ENCODE measurements at places on chromosomes 1 and 21.

DNA sequence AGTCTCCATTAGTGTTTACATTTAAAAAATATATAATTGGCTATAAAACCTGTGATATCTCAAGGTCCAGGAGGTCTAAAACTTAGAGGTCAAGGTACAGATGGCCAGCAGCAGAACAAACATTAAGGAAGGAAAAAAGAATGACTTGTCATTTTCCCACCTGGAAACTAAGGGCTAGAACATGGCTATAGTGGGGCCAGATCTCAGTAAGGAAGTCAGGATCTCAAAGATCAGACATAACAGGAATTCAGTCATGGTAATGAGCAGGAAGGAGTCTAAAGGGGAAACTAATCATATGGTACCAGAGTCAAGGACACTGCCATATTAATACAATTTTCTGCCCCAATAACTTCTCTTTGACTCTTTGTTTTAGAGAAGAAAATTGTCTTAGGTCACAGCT lies 1018.8 kb downstream of the PLA2G4A start:
- no peak for DNase-seq

DNA sequence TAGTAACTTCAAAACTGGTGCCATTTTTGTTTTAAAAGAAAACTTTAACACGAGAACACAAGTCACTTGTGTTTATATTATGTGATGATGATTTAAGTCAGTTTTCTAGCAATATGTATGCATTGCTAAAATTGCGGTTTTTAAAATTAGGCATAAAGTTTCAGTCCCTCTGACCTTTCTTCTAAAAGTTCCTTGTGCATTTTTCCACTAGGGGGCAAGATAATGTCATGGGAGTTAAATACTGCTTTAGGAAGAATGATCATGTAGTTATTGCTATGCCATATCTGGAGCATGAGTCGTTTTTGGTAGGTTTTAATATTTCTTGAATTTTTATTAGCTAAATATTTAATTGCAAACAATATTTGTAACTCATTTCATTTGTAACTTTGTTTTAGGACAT lies 10.7 kb downstream of the CDC7 start:
- no peak for DNase-seq

- no peak for DNase-seq
These were observed 62.7 kb downstream of the ITPKB start for GRCh38 chr1:226676381-226676780.

- DNase-seq = no peak
These were observed 41.7 kb downstream of the PLXNA2 start for GRCh38 chr1:208202333-208202995.

- no peak for DNase-seq
These were observed 102.6 kb upstream of the PPM1J start for GRCh38 chr1:112817555-112818373.

DNA sequence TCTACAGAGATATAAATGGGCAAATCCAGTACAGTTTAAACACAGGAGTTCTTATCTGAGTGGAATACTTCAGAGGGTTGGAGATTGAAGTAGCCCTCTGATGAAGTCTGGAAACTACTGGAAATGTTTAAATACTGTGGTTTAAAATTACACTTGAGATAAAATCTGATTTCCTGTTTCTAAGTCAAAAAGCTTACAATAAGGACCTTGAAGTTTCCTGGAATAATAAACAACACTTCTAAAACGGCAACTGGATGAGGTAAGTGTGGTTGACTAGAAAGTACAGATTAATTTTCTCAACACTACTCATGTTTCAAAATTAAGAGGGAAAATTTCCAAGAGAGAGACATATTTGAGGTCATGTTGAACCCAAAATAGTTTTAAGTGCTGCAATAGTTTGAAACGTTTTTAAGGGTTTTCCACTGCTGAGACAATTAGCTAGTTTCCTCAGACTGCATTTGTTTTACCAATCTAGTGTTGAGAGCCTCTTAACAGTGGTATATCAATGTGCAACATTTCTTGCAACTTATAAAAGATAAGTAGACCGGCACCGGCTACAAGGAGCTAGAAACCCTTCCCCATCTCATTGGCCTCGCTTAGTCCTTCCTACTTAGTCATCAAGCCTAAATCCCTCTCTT lies 27.4 kb downstream of the KCNA3 start:
- no peak for DNase-seq

DNA sequence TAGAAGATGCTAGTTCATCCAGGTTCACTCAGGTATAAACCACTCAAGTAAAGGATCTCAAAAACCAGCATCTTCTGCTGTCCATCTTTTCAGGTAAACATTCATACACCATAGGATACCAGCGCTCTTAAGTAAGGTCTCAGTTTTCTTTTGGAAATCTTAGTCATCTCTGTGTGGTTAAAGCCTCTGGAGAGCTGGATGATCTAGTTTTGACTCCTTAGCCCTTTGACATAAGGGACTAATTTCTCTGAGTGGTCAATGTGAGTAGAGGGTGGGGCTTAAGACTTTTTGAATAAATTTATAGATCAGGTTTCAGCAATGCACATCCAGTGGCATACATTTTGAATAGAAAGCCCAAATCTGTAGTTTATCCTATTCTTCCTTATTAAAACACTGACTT lies 92.3 kb downstream of the CTH start:
- no peak for DNase-seq

DNA sequence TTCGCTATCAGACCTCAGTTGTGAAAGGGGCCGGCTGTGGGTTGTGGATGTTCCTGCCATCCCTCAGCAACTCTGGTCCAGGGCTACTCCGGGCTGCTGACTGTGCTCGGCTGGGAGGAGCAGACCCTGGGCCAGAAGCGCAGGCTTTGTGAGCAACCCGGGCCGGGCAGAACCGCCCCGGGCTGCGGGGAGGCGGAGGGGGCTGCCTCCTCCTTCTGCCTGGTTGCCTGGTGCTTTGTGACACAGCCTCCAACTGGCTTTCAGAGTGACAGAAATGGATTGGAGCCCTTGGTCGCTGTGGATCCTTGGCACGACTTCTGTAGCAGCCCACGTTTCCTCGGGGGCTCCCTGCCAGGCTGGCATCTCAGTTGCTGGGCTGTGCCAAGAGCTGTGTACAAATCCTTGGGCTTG lies 10.0 kb downstream of the DRAXIN start:
- no peak for DNase-seq

GRCh38 chr1:173946380-173946921 lies 29.3 kb upstream of the SERPINC1 start:
- DNase-seq = no peak

GRCh38 chr1:202163281-202164270 lies 3.2 kb upstream of the PTPN7 start:
- DNase-seq = no peak

- DNase-seq = no peak
These were observed 99.4 kb downstream of the TSEN15 start for GRCh38 chr1:184150776-184151531.

DNA sequence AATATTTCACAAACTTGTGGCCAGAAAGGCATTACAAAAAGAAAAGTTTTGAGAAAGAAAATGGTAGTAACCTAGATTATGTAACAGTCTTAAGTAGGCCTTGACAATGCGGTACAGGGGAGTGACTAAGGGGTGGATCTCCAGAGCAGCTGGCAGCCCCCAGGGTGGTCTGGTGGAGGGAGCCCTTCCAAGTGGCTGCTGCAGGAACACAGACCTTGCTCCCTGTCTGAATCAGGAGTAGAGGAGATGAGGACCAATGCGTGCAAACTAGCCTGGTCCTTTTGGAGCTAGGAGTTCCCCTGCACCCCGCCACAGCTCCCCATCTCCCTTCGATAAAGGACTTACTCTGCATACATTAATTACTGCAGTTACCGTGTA lies 189.0 kb downstream of the NFIA start:
- no peak for DNase-seq

DNA sequence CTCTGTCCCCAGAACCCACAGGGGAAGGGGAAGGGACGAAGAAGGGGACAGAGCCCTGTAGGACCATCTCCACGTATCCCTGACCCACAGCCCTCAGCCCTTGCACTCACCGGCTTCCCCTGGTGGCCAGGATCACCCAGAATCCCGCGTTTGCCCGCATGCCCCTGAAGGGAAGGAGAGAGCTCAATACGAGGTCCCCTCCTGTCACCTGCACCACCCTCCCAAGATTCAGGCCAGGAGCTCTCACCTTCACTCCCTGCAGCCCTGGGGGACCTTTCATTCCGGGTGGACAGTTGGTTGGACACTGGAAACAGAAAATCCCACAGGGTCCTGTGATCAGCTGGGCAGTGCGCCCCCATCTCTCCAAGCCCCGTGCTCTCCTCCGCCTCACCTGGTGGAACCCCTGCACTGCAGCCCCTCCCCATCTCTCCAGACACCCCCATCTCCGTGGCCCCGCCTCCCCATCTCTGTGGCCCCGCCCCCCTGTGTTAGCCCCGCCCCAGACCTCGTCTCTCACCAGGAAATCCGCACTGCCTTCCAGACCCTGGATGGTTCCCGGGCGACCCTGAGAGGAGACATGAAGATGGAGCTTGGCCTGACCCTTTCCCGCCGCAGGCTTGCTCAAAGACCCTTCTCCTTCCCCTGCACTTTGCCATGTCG lies 6.0 kb downstream of the COL9A2 start:
- no peak for DNase-seq

GRCh38 chr1:50476800-50477199 lies 53.6 kb upstream of the DMRTA2 start:
- no peak for DNase-seq

DNA sequence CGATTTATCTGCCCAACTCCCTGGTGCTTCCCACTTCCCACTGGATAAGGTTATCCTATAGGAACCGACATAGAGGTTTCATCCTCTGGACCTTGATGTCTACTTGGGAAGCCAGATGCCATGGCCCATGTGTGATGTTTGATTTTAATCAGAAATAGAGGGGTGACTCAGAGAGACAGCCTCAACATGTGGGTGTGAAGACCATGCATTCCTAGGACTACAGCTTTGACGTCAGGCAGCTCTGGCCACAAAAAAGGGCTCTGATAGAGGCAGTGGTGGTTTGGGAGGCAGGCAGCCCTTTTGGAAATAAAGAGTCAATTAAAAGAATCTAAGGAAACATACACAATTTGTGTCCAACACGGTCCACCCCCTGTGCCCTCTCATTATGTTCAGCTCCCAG lies 5.2 kb upstream of the SH2D2A start:
- no peak for DNase-seq

- DNase-seq = no peak
These were observed 38.2 kb downstream of the SYF2 start for GRCh38 chr1:25194054-25194453.

GRCh38 chr1:20948101-20948500 lies 161.0 kb upstream of the HP1BP3 start:
- DNase-seq = no peak

GRCh38 chr21:40018871-40019475 lies 151.7 kb downstream of the PCP4 start:
- no peak for DNase-seq

DNA sequence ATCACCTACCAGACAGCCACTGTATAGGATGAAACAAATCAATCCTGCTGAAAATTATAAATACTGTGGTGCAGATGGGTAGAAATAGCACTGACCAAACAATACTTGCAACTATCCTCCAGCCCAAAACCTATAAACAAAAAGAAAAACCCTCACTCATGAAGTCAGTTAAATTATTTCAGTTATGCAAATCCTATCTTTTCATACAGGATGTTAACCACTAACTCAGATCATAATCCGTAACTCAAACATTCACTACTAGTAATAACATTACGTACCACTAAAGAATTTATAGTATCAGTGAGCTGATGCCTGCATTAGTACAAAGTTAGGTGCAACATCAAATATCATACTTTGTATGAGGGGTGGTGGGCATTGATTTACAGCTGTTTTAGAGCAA lies 2.6 kb downstream of the NDC1 start:
- DNase-seq = no peak

DNA sequence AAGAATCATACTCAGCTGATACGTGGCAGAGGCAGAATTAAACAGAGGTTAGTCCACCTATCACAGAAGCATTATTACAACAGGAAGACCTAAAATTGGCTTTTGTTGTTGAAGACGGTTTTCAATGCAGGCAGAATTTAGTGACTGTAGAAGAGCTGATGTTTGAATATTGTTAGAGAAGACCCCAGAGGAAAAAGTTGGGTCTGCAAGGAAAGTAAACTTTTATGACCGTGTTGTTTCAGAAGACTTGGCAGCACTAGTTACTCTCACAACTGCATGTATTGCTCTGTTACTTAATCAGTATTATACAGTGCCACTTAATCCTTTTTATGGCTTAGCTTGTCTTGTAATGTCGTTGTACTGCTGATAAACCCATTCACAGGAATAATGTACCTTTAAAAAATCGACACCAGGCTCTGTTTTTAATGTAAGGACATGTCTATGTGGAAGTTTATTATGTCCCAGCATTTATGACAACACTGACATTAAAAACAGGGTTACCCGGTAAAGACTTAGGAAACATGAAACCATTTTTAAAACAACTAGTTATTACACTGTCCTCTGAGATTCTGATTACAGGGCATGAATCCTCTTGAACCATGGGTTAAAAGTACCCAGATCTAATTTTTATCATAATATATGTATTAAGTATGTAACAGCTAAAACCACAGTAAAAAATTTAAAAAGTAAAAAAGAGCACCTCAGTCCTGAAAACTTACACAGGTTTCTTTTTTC lies 235.4 kb downstream of the TTLL7 start:
- DNase-seq = no peak

- DNase-seq = no peak
These were observed 58.4 kb upstream of the MYOCOS start for GRCh38 chr1:171563675-171564074.

GRCh38 chr1:205379056-205379455 lies 22.3 kb upstream of the KLHDC8A start:
- DNase-seq = no peak

DNA sequence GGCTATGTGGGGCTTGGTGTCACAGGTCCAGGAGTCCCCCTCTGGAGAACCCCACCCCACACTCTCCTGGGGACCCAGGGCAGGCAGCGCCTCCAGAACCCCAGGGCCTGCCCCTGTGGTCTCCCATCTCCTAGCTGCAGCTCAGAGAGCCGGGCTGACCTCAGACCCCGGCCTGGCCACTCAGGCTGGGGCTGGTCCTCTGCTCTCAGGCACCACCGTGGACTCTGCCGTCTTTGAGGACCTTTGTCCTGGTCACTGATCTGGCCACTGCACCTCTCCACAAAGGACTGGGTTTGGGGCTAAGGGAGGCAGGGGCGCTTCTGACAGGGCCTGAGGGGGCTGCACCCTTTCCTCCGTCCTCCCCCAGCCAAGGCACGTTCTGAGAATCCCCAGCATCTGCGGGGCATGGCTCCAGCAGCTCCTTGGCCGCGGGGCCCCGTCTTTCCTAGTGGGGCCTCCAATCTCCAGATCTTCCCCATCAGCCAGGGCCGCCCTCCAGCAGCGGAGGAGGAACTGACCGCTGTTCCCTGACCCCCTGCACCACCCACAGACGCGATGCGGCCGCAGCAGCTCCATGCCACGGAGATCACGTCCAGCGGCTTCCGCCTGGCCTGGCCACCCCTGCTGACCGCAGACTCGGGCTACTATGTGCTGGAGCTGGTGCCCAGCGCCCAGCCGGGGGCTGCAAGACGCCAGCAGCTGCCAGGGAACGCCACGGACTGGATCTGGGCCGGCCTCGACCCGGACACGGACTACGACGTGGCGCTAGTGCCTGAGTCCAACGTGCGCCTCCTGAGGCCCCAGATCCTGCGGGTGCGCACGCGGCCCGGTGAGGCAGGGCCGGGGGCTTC lies 3.3 kb downstream of the VWA1 start:
- no peak for DNase-seq

- DNase-seq = no peak
These were observed 80.7 kb downstream of the DNTTIP2 start for GRCh38 chr1:93798291-93798690.

- DNase-seq = no peak
These were observed 8.1 kb upstream of the RCC2 start for GRCh38 chr1:17447501-17447992.
